T-cell (primary cell): ENCODE measurements at places on chromosomes 11 and 22.

GRCh38 chr11:59207988-59208451, 4.7 kb downstream of the MPEG1 start:
- DNase-seq = peak; percentile 10

- peak; percentile 20 for DNase-seq
These were observed 12.8 kb downstream of the DKK3 start for GRCh38 chr11:11995601-11996000.

DNA sequence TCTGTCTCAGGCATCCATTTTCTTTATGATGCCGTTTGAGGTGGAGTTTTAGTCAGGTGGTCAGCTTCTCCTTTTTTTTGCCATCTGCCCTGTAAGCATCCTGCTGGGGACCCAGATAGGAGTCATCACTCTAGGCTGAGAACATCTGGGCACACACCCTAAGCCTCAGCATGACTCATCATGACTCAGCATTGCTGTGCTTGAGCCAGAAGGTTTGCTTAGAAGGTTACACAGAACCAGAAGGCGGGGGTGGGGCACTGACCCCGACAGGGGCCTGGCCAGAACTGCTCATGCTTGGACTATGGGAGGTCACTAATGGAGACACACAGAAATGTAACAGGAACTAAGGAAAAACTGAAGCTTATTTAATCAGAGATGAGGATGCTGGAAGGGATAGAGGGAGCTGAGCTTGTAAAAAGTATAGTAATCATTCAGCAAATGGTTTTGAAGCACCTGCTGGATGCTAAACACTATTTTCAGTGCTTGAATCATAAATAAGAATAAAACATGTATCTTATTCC, 10.9 kb upstream of the HBE1 start:
- no peak for DNase-seq

DNA sequence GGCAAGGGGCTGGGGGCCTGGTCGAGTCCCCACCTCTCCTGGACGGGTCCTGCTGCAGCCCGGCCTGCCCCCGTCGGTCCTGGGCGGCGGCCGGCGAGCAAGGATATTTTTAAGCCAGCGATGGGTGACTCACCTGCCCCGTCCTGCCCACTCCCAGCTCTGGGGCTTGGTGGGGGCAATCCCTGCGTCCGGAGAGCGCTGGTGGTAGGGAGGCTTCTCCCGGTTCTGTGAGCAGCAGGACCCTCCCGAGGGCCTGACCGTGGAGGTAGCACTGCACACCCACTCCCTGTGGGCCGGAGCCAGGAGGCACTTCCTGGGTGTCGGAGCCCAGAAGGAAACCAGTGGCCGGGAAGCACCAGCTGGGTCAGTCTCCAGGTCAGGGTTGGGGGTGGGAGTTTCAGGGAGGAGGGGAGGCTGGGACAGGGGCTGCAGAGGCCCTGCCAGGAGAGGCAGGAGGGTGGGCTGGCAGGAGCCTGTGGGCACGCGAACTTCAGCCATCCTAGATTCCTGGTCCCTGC, 467 bp downstream of the EPS8L2 start:
- DNase-seq = no peak

DNA sequence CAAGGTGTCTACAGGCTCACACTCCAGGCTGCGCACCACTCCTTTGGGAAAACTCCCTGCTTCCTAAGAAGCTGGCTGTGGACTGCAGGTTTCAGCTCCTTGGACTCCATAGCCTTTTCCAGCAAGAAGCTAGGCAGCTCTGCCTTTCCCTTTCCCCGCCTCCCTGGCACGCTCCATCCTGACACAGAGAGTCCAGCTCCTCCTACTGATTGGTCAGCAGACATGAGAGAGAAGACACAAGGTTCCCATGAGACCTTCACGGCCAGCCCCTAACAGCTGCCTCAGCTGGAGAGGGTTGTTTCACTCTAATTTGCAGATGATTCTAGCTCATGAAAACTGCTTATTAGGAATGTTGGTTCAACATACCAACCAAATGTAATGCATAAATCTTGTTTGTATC, 27.6 kb downstream of the TENM4 start:
- no peak for DNase-seq
